Activated naive CD8-positive, alpha-beta T cell treated with anti-CD3 and anti-CD28 coated beads, Interleukin-2, amount 10 ng/mL, durations not matched to agents 7 days and 5 days (primary cell): ENCODE measurements at places on chromosomes 7 and 10. TPM values are rescaled to one million over a fixed set of nuclear protein-coding genes. Genes with fewer than 3 reads are reported as not detected.

The TFR2 gene
- 9.1 TPM for total RNA-seq

The MYH16 gene
- total RNA-seq = not detected

The SFTPA1 gene
- not detected for total RNA-seq

The ITGB1 gene
- total RNA-seq = 77.8 TPM

The SPDYE11 gene
- total RNA-seq = not detected

The NEUROG3 gene
- 0.22 TPM for total RNA-seq

The NRG3 gene
- total RNA-seq = not detected

The FAM180A gene
- not detected for total RNA-seq

The CAMK1D gene
- total RNA-seq = 7.5 TPM

The GPR85 gene
- total RNA-seq = not detected

The ZNF503 gene
- 0.23 TPM for total RNA-seq

The MUC12 gene
- total RNA-seq = not detected

The NSUN5 gene
- 59.9 TPM for total RNA-seq

The TRIM74 gene
- 1.6 TPM for total RNA-seq

The HYAL4 gene
- total RNA-seq = not detected

The BTAF1 gene
- total RNA-seq = 62.1 TPM

The LRRC18 gene
- not detected for total RNA-seq

The MSMB gene
- not detected for total RNA-seq

The MBL2 gene
- total RNA-seq = not detected

The BLVRA gene
- total RNA-seq = 27.3 TPM

The CYP26C1 gene
- total RNA-seq = not detected

The RFC2 gene
- 56.6 TPM for total RNA-seq

The UNCX gene
- total RNA-seq = not detected

The NUTM2B gene
- 1.6 TPM for total RNA-seq

The CALHM3 gene
- total RNA-seq = 0.17 TPM

The HMX2 gene
- not detected for total RNA-seq

The TMEM140 gene
- total RNA-seq = 29.8 TPM

The CYP2C8 gene
- not detected for total RNA-seq

The PIK3AP1 gene
- 7.4 TPM for total RNA-seq

The TYW1B gene
- total RNA-seq = 4.5 TPM

The TMEM196 gene
- total RNA-seq = not detected

The FKBP6 gene
- total RNA-seq = not detected

The BEND7 gene
- not detected for total RNA-seq

The COL28A1 gene
- total RNA-seq = not detected

The INHBA gene
- total RNA-seq = not detected

The GTF2IRD1 gene
- 0.34 TPM for total RNA-seq

The GFRA1 gene
- not detected for total RNA-seq

The SLC18A2 gene
- total RNA-seq = 0.14 TPM

The HMX3 gene
- total RNA-seq = not detected

The AMPH gene
- total RNA-seq = not detected

The MTERF1 gene
- total RNA-seq = 20.9 TPM

The KNDC1 gene
- total RNA-seq = 0.40 TPM

The GJC3 gene
- not detected for total RNA-seq

The CYP3A7 gene
- total RNA-seq = not detected

The ZNF239 gene
- 2.1 TPM for total RNA-seq

The GPNMB gene
- total RNA-seq = 25.3 TPM

The BNIP3 gene
- 69.4 TPM for total RNA-seq

The PLEKHS1 gene
- total RNA-seq = not detected

The PRSS58 gene
- not detected for total RNA-seq

The BLNK gene
- 0.43 TPM for total RNA-seq
